Stimulated activated CD8-positive, alpha-beta memory T cell treated with anti-CD3 and anti-CD28 coated beads, Interleukin-12 subunit alpha, Interleukin-12 subunit beta, amount 100 ng/mL, for 4 hours (primary cell): ENCODE measurements at places on chromosomes 13 and 19.

DNA sequence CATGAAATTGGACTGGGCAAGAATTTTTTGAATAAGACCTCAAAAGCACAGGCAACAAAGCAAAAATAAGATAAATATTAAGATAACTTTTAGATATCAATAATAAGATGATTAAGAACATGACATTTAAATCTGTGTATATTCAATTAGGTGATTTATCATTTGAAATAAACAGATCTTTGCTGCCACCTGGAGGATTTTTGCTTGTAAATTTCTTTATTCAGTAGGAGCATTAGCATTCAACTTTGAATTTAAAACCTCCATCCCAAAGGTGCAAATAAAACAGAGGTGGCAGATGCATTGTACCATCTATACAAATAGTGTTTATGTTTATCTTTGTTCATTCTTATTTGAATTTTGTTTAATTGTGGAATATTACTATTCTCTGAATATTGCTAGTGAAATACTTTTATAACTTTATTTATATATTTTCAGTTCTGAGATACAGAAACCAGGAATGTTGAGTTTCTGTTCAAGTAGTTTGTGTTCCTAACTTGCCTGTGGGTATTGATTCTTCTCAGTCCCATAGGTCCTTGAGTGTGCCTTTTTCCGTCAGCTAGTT is 20.9 kb downstream of the COG6 start:
- DNase-seq = no peak

DNA sequence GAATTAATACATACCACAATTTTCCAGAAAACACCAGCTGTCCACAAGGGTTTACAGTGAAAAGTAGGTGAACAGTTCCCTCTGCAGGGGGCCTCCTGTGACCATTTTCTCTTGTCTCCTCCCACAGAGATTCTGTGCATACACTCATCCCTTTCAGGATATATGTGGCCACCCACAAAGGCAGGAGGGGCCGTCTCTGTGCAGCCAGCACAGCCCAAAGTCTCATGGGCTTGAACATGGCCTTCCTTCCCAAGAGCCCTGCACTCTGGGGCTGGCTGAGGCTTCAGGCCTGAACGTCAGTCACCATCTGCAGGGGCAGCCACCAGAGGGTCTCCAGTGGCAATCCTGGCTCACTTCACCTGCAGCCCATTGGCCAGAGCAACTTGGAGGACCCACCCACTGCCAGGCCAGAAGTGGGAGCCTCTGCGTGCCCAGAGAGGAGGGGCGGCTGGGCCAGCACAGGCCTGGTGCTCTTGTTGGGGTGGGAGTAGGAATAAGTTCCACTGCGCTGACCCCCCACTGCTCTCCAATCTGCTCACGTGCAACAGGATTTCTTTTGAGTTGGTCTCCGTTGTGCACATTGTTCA is 25.1 kb downstream of the TMEM161A start:
- no peak for DNase-seq

DNA sequence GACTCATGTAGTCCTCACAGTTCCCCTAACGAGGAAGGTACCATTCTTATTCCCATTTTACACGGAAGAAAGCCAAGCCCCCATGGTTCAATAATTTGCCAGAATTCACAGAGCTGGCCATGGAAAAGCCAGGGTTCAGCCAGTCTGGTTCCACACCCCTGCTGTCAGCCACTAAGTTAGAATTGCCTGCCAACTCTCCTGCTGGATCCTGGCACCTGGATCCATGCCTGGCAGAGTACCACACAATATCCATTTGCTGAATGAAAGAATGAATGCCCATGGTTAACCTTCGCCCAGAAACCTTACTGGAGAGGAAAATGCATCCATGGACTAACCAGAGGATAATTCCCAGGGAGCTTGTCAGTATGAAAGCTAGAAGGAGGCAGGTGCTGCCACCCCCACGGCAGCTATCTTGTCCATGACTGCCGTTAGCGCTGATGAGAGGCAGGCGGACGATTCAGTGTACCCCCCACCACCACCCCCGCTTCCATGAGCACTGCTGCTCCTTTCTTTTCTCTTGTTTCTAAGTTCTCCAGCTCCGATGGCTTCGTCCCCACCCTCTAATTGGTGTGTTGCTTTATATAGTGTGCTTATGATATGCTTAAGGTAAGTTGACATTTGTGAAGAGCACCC is 114.5 kb downstream of the SLC7A1 start:
- no peak for DNase-seq

- DNase-seq = no peak
These were observed 129.9 kb downstream of the GGACT start for GRCh38 chr13:100458673-100459072.

DNA sequence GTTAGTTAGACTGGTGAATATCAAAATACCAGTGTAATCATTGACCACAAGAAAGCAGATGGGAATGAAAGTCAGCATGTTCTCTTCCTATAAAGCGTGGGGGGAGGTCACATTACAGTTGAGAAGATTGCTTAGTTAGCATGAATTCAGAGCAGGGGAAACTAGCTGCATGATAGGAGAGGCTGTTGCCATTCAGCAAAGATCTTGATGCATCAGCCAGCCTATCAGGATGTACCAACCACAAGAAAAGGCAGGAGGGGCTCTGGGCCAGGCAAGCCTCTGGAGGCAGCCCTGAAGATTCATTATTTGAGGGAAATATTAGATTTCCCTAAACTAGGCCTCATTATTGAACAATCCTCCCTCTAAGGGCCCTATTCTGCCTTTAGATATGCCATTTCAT is 5.0 kb upstream of the MTMR6 start:
- DNase-seq = no peak

DNA sequence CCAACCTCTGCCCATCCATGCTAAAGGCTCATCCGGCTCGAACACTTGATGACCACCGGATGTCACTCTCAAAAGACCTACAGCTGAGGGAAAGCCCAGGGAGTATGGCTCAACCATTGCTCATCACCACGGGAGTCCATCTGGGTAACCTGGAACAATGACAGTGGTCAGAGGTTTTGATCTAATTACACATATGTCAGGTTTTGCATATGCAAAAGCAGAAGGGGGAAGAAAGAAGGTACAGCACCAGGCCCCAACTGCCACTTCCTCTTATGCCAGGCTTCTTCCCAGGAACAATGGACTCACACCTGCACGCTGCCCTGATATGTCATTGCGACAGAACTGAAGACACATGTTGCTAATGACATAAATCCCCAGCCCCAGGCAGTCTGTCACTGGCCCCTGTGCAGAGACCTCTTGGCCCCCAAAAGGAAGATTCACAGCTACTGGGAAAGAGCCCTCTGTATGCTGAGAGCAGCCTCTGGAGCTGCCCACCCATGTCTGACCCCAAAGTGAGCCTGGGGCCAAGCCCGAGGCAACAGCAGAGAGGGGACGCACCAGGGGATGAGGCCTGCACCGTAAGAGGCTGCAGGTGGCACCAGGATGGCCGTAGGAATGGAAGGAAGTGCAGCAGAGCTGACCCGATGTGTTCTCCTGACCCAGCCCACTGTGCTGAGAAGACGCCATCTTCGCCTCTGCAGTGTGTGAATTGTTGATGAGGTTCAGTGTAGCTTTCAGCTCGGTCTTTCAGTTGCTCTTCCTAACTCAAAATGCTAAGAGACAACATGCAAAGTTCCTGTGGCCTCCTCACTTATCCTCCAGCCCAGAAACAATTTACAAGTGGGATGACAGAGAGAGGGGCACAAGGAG is 26.3 kb downstream of the EPS15L1 start:
- no peak for DNase-seq

- no peak for DNase-seq
These were observed 10.6 kb downstream of the NCLN start for GRCh38 chr19:3196064-3196932.

GRCh38 chr19:10230861-10231611 is at the start of gene S1PR2:
Gene S1PR2 (minus strand): TSS chr19:10231331. CDS start chr19:10224905, 6,426 bp downstream.
- DNase-seq = peak; percentile 58

DNA sequence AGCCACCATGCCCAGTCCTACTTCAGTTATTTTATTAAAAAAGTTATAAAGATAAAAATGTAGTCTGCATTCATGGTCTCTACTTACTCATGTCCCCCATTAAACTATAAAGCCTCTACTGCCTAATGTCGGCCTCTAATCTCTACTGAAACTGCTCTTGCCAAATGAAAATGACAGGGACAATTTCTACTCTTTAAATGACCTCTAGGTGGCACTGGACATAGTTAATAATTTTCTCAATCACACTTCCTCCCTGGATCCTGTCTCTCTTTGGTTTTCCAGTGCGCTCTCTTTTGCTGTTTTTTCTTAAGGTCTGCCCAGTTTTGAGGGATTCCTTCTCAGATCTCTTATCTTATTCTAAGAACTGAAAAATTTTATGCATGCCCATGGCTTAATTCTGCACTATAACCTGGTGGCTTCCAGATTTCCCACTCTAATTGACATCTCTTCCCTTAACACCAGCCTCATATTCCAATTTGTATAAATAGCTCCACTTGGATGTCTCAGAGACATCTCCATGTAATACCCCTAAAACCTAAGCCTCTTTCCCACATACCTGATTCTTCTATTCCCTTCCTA is 54.3 kb downstream of the MTMR6 start:
- DNase-seq = no peak

- DNase-seq = no peak
These were observed 1.9 kb downstream of the CNN2 start for GRCh38 chr19:1028062-1028926.

GRCh38 chr19:6475321-6476108 is 6.1 kb downstream of the DENND1C start:
- DNase-seq = no peak

DNA sequence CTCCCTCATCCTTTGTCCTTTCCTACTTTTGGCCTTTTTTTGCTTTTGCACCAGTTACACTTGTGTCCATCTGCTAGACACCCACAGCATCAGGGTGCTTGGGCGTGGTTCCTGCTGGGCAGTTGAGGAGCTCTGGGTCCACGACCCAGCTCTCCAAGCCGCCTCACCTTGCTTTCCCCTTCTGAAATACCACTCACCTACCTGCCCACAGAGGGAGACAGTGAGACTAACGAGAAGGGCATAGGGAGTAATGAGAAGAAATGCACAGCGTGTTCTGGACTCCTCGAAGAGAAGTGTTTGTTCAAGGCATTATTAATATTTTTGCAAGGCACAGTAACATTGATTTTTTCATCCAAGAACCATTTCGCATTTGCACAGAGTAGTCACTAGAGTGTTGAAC is 92.9 kb downstream of the DNAJC15 start:
- DNase-seq = no peak

DNA sequence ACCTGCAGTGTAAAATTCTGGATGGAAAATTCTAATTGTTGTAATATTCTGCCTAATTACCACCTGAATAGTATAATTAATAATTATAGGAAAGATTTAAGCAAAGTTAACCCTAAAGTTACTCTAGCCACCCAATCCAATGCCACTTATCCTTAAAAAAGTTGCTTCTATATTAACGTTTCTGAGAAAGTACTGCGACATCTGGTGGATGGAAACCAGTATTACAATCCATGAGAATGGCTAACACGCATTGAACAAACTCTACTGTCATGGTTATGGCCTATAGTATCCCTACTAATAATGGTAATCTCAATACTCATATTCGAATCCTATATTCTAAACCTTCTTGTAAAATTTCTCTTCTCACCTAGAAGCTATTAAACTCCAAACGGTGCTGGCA is 1551.8 kb downstream of the SLITRK1 start:
- DNase-seq = no peak

DNA sequence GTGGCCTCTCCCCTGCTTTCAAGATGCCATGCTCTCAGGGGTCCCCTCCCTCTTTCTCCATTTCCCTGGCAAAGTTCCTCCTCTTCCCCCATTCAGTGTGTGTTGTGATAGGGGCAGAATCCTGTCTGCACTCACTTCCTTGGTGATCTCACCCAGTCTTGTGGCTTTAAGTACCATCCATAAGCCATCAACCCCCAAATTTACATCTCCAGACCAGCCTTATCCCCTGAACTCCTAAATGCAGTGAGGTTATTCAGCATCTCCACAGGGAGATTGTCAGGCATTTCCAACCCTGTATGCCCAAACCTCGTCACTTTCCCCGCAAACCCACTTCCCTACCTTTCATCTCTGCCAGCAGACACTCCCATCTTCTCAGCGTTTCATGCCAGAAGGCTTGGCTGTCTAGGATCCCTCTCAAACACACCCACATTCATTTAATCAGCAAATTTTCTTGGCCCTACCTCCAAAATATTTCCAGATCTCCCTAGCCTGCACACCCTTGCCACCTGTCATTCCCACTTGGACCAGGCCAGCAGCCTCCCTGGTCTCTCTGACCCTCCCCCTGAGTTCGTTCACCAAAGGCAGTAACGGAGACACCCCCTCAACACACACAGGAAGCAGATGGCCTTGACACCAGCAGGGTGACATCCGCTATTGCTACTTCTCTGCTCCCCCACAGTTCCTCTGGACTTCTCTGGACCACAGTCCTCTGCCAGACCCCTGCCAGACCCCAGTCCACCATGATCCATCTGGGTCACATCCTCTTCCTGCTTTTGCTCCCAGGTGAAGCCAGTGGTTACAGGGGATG is at the start of gene HCST:
TSS of gene HCST (plus strand) at position 676 of the 808 bp plus-strand sequence. CDS start at position 741, 65 bp downstream.
- DNase-seq = no peak

DNA sequence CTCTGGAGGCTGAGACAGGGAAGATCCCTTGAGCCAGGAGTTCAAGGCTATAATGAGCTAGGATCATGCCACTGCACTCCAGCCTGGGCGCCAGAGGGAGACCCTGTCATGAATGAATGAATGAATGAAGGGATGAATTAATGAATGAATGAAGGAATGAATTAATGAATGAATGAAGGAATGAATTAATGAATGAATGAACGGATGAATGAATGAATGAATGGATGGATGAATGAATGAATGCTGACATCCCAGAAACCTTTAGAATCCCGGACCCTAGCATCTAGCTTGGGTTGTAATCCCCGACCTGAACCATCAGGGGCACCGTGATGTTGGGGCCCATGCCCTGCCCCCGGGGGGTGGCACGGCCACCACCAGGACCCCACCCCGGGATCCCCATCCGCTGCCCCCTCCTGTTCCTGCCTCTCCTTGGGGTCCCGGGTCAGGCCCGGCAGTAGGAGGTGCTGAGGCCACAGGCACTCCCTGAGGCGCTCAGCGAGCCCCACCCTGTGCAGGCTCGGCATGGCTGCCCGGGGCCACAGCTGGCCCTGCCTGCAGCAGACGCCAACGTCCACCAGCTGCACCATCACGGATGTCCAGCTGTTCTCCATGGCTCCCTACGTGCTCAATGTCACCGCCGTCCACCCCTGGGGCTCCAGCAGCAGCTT is 3.4 kb downstream of the EBI3 start:
- no peak for DNase-seq

DNA sequence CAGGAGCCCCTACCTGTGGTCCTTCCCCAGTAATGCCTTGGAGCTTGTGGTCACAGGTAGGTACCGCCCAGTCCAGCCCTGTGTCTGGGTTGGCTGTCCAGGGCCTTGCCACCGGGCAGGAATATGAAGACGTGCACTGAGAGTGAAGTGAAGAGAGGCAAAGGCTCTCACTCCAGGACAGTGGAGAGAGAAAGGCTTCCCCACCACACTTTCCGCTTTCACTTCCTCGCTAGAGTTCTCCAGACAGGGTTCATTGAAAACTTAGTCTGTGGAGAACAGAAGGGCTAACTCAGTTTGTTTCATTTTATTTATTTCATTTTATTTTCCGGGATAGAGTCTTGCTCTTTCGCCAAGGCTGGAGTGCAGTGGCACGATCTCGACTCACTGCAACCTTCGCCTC is 14.2 kb downstream of the FCAR start:
- no peak for DNase-seq
